Stimulated activated memory B cell treated with anti-CD40 and anti-IgM and Interleukin-4, amounts not matched to agents 10 μg/mL and 1 μg/mL and 100 μg/mL, for 72 hours (primary cell): ENCODE measurements at places on chromosomes 12 and 14.

DNA sequence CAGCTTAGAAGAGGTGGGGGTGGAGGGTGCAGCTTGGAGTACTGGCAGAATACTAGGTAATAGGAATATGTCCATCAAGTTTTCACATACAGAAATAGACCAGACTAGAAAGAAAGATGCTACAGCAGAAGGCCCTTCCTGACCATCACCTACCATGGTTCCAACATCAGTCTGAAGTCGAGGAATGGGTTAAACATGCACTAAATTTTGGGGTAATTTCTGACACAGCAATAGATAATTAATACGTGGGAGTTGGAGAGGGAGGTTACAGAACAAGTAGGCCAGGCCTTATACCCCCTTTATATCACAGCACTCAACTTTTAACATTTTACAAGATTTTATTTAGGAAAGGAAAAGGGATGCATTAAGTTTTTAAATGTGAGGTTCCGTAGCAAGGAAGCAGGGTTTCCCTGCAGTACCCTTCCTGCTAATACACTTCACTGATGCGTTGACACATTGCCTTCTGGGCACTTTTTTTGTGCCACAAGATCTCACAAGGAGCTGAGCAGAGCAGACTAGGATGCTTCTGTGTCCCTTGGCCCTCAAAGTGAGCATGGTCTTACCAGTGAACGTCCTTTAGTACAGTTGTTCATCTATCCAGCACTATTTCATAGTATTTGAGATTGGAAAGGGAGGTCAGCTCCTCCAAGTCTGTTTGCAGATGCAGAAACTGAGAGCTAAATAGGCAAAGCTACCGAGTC, 50.8 kb downstream of the EID3 start:
- no peak for ATAC-seq

- no peak for ATAC-seq
Observed at GRCh38 chr12:59056966-59057365, 136.7 kb upstream of the LRIG3 start.

GRCh38 chr12:102959391-102959790, 1.9 kb downstream of the ASCL1 start:
- ATAC-seq, result no peak

GRCh38 chr12:97940629-97941028, 478.0 kb downstream of the RMST start:
- no peak for ATAC-seq

DNA sequence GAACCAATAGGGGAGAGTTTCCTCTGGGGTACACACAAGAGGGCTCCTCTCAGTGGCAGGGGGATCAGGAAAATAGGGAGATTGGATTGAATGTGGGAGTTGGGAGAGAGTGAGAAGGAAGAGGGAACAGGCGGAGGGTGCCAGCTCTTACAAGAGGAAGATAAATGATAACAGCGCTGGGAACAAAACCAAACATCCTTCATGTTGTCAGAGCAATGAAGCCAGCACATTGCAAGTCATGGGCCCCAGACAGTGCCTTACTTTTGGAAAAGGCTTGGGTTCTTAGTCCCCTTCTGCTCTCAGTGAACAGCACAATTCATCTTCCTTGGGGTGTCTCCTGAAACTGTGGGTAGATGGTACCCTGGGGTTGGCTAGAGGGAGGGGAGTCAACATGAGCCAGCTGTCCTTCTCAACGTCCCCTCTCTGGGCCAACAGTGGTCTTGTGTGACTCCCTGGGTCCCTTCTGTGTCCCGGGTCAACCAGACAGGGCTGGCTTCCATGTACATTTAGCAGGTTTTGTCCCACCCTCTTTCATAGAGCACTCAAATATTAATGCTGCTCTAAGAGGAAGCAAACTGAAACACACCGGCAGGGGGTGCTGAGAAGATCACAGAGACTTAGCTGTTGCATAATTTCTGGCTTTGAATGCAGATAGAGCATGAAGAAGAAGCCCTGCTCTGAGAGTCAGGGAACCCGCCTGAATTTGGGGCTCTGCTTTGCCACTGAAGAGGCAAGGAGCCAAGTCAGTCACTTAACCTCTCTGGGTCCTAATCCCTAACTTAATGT, 138.5 kb downstream of the ESRRB start:
- no peak for ATAC-seq

GRCh38 chr12:19115285-19115684, 14.2 kb upstream of the PLEKHA5 start:
- ATAC-seq, result no peak

- ATAC-seq, result no peak
Observed at GRCh38 chr12:57488402-57489156, 711 bp downstream of the MARS1 start.

DNA sequence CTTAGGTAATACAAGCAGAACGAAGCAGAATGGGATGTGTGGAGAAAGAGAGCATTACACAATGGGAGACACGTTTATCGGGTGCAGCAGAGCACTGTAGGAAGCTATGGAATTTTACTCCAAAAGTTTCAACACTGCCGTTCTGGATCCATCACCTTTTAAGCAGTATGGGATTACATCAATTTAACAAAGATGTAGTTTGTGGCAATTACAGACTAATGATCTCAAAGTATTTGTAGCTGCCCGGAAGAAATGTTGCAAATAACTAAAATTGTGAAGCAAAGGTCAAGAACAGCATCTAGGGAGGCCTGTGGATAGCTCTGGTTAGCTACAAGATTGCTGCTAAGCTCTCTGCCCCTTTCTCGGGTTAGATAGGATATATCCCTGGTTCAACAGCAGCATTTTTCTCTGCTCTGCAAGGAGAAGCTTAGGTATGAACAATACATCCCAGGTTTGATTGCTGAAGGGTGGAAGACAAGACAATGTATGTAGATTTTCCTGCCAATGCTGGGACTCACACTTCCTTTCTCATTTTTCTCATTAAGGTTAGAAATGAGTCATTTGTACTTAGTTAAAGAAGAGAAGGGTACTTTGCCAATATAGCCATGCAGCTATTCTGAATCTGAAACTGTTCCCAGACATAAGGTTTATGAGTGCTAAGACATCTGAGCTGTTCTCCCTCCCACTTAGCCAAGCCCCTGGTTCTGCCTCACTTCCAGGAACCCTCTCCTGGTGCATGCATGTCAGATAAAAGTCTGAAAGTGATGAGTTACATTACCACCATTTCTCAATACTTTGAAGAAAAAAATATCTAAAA, 75.0 kb upstream of the HIF1A start:
- peak; percentile 59 for ATAC-seq

DNA sequence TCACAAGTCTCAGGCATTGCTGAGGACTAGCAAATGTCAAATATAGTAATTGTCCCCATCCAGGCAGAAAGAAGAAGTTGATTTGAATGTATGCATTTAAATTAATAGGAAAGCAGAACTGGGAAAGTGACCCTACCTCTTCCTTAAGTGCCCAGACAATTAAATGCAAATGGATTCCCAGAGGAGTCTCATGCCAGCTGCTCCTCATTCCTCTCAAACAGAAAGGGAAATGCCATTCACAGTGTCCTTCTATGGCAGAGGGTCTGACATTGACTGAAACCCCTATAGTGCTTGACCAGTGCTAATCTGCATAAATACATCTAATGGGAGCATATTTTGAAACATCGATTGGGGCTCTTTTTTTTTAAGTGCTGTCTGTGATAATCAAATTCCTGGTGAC, 292.4 kb upstream of the SEL1L start:
- ATAC-seq, result no peak

DNA sequence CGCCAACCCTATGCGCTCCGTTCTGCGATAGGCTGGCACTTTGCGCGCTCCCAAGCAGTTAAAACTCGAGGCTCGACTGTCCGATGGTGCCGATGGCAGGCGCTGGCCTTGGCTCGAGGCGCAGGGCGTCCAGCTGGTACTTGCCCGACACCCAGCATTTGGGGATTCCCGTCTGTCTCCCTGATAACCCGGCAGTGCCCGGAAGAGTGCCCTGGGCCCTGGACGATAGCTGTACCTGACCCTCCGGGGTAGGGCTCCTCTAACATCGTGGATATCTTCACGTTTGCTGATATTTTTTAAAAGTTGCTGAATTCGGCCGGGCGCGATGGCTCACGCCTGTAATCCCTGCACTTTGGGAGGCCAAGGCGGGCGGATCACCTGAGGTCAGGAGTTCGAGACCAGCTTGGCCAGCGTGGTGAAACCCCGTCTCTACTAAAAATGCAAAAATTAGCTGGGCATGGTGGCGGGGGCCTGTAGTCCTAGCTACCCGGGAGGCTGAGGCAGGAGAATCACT, 908 bp upstream of the WIF1 start:
- ATAC-seq, result no peak

GRCh38 chr12:951176-951575, 1.7 kb upstream of the RAD52 start:
- ATAC-seq, result no peak

DNA sequence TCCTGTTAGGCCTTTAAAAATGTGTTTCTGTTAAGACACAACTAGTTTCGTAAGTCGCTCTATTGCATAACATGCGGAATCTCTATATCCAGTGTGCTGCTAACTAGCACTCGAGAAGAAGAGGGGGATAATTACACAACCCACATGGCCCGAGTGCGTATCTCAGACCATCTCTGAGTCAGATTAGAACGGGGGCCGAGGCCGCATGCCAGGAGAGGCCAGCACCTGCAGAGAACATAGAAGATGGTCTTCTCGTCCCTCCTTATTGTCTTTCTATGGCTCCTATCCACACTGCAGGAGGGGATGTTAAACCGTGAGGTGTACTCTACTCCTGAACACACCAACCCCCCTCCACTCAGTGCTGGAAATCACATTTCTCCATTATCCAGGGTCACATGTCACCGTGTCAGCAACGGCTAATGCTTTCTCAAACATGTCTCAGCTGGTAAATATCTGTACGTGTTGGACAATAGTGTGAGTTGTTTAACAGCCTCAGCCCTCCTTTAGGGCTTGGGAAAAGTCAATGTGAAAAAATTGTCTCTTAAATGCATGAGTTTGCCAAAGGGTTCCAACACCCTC, 56.3 kb downstream of the CCDC88C start:
- no peak for ATAC-seq

DNA sequence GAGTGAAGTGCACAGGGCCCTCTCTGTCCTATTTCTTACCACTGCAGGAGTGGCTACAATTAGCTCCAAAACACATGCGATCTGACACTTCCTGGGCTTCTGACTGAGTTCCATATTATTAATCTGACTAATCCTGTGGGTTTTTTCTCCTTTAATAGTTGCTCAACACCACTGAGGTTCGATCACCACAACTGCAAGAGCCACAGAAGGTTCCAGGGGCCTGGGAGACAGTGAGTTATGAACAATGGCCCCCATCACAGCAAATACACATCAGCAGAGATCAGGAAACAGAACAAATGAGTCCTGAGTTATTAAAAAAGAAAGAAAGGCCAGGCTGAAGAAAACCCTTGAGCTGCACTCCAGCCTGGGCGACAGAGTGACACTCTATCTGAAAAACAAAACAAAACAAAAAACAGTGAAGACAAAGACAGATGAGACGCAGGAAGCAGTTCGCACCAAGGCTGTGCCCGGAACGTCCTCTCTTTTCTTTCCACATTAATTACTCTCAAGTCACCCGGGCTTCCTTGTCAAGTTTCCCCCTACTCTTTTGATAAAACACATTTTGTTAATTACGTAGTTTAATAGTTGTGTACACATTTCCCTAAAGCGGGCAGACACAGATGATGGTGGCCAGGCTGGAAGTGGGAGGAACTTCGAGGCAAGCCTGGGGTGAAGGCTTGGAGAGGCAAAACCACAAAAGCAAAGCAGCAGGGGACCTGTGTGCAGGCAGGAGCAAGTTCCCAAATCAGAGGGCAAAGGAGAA, 42.7 kb downstream of the CDC42BPB start:
- ATAC-seq, result no peak

- no peak for ATAC-seq
Observed at GRCh38 chr14:93969082-93969828, 7.1 kb downstream of the ASB2 start.

GRCh38 chr12:128929057-128929456, 75.8 kb downstream of the GLT1D1 start:
- no peak for ATAC-seq

GRCh38 chr12:103751600-103751999, 89.4 kb downstream of the NT5DC3 start:
- ATAC-seq, result no peak

DNA sequence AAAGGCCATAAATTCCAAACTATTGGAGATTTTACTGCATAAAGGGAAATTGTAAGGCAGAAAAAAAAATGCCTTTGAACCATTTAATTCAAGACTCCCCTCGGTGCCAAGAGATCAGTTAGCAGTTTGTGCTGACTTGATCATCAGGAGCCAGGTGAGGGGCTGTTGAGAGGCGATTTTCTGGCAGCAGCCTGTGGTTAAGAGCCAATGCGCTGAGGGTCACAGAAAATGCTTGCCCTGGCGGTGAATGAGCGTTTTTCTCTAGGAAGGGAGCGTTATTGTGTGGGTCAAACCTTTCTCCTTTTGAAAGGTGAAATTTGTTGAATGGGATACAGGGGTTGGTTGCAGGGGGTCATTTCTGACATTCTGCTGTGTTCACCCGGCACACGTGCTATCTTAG, 4.7 kb downstream of the SRRM4 start:
- no peak for ATAC-seq
